ENCODE measurements at places on chromosomes 2 and 18.

- DNase-seq: no peak
Observed at GRCh38 chr2:55917117-55917516, 6.5 kb downstream of the EFEMP1 start.

- no peak for DNase-seq
Observed at GRCh38 chr18:34224423-34225217, at the start of gene NOL4. TSS of gene NOL4 (minus strand) at chr18:34224913. CDS start at chr18:34223253, 1,660 bp downstream.

GRCh38 chr2:232592772-232593395, 40.5 kb upstream of the EFHD1 start:
- DNase-seq: no peak

DNA sequence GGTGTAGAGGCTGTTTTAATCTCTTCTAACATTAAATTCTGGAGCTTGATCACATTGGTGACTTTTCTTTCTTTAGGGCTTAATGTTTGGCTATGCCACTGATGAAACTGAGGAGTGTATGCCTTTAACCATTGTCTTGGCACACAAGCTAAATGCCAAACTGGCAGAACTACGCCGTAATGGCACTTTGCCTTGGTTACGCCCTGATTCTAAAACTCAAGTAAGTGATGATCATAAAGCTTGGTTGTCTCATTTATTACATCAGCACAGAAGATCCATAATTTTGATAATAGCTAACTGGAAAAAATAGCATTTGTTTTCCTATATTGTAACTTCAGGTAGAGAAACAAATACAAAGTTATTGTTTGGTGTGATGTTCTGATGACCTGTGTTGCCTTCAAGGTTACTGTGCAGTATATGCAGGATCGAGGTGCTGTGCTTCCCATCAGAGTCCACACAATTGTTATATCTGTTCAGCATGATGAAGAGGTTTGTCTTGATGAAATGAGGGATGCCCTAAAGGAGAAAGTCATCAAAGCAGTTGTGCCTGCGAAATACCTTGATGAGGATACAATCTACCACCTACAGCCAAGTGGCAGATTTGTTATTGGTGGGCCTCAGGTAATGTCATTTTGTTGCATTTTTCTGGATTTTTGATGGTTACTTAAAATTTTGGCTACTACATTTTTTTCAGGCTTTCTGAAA, 2.9 kb downstream of the MAT2A start:
- DNase-seq: no peak

GRCh38 chr2:208502288-208502687, 95.7 kb downstream of the PTH2R start:
- no peak for DNase-seq

DNA sequence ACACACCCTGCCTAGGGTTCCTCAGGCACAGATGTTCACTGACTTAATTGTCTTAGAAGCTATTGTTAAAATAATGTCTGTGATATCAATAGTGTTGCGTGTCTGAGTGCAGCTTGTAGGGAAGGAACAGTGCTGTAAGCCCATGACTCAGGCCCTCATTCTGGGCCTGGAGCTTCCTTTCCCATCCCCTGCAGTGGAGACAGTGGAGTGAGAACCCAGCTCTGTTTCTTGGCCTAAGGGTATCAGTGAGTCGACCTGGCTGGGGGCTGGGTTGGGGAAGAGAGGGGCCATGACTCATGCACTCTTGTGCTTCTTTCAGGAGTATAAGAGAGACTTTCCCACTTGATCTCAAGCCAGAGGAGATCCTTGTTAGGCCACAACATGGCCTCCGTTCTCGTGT, 106.8 kb downstream of the HRH4 start:
- no peak for DNase-seq

DNA sequence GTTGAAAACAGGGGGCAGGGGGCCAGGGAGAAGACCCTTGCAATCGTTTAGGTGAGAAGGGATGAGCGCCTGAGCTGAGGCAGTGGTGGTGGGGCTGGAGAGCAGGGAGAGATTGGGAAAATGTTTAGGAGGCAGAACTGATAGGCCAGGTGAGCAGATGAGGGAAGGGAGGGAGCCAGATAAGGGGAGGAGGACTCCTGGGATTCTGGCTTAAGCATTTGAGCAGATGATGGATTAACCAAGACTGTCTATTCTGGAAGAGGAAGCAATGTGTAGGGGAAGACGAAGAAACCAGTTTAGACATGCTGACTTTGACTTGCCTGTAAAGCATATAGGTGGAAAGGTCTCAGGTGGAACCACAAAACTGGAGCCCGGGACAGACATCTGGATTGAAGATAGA, 49.9 kb upstream of the ASPRV1 start:
- DNase-seq: no peak

GRCh38 chr18:10074110-10074509, 160.3 kb downstream of the VAPA start:
- no peak for DNase-seq

- no peak for DNase-seq
Observed at GRCh38 chr2:164523009-164523408, 98.3 kb downstream of the GRB14 start.

- no peak for DNase-seq
Observed at GRCh38 chr18:48601343-48601742, 62.5 kb downstream of the CTIF start.

GRCh38 chr2:172308253-172308935, 119.0 kb upstream of the ITGA6 start:
- DNase-seq: no peak

DNA sequence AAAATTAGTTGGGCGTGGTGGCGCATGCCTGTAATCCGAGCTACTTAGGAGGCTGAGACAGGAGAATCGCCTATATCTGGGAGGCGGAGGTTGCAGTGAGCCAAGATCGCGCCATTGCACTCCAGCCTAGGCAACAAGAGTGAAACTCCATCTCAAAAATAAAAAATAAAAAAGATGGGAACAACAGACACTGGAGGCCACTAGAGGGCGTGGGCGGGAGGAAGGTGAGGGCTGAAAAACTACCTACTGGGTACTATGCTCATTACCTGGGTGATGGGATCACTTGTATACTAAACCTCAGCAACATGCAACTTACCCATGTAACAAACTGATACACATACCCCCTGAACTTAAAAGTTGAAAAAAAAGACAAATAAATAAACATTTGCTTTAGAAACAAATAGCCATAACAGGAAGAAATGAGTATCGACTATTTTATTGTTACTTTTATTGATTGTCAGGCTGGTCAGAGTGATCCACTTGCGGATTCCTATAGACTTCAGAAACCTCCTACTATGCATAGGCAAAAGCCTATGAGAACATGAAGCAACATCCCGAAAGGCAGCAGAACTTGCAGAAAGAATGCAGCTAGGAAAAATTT, 61.0 kb downstream of the TMEM163 start:
- no peak for DNase-seq

DNA sequence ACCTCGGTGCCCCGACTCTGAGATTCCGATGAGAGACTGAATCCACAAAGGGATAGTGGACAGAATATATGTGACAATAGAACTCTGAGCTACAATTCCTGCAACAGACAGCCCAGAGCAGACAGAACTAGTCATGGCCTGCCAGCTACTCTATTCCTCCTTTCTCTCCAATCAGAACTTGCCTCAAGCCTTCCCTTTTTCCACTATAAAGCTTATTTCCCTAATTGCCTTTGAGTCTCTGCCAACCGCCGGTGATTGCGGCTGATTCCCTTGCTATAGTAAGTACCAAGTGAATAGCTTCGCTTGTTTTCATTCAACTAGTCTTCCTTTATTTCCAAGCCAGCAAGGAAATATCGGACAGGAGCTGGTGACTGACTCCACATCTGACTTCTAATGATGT, 96.8 kb downstream of the DSC3 start:
- no peak for DNase-seq

DNA sequence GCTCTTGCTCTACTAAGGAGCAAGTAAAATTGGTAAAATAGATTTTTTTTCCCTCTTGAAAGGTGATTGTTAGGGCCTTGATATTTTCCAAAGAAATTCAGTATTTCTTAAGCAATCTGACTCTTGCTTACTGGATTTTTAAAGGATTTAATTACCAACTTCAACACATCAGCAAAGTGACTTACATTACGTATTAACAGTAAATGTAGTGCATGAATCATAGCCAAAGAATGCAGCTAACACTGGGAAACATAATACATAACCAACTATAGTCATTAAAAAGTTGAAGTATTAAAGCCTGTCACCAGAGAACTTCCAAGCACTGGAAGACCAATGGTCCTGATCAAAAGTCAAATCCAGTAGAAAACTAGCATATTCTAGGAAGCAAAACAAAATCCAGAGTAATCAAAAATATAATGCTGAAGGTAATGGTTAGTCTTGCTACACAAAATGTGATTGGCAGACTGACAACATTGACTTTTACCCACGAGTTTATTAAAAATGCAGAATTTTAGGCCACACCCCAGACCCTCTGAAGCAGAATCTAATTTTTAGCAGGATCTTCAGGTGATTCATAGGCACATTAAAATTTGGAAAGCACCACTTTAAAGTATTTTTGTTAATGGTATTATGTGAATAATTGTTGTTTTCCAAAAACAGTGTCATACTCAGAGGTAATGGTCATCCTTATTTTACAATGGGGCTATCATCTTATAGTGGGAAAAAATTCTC, 31.8 kb upstream of the CAVIN2 start:
- no peak for DNase-seq

DNA sequence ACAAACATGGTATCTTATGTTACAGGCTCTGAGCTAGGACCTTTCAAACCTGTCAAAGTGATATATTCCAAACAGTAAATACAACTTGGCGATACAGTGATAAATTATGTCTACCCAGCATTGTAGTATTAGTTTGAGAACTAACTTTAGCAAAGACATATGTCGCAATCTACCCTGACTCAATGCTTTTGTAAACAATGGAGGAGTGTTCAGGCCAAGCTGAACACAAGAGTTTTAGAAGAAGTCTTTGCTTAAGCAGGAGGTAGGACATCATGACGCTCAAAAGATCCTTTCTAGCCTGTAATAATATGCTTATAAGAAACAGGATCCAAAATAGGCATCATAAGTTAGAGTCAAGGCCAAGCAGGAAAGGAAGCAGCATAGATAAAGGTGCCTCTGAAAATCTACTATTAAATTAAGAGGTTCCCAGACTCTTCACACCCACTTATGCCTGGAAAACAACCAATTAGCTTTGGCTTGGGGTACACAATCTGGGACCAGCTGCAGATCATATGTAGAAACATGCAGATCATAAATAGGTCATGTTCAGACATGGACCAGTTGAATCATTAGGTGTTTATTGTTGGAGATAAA, 132.5 kb downstream of the CSRNP3 start:
- DNase-seq: no peak

GRCh38 chr2:63465633-63466032, 122.6 kb downstream of the WDPCP start:
- no peak for DNase-seq

GRCh38 chr2:227179988-227180685, 15.7 kb downstream of the COL4A3 start:
- DNase-seq: no peak

DNA sequence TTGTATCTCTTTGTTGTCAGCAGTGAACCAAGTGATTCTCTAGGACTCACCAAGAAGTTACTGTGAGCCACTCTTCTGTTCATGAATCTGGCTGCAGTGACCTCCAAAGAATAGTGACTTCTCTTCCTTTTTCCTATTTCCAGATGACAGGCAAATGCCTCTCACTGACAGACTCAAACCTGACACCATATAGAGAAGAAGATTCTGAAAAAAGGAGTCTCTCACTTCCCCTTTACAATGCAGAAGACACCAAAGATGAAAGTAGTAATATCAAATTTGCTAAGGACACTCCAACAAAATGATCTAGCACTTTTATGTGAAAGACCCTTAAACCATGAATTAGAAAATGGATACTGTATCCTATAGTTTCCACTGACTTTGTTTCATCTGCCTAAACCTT, 44.4 kb upstream of the SETBP1 start:
- DNase-seq: no peak

GRCh38 chr2:181172676-181173075, 192.3 kb downstream of the UBE2E3 start:
- no peak for DNase-seq

- no peak for DNase-seq
Observed at GRCh38 chr2:101698844-101699754, 1.6 kb downstream of the MAP4K4 start.

GRCh38 chr2:73931531-73932500, 5.1 kb downstream of the DGUOK start:
- no peak for DNase-seq

Measured in GF-D8 (cell line).